ENCODE measurements at places on chromosomes 3 and 15.

DNA sequence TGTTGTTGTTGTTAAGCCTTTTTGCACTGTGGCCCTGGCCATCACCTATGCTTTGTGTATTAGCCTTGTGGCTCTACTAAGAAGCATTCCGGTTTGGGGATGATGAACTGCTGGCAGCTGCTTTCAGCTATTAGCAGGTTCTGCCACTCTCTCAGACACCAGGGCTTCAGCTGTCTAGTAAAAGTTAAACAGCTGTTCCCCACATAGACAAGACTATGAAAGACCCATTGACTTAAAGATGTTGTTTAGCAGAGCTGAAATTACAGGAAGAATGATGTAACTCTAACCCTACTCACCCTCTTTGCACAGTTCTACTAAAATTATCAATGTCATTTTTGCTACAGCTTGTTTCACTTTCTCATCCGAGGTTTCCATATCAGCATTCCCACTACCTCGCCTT, 131.2 kb upstream of the CGNL1 start:
- no peak for DNase-seq

- DNase-seq: no peak
Measured at GRCh38 chr15:70701891-70702568, 61.3 kb downstream of the UACA start.

DNA sequence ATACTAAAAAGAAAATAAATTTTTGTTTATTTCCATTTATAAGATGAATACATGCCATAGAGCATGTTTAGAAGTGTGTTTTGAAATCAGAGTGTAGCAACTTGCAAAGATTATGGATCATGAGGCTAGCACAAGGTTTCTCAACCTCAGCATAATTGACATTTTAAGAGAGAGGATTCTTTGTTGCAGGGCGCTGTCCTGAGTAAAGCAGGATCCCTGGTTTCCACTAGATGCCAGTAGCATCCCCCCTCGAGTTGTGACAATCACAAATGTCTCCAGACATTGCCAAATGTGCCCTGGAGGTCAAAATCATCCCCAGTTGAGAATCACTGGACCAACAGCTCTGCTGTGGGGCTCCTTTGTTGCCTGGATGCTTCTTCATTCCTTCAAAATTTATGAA, 128.5 kb upstream of the RBMS3 start:
- DNase-seq: no peak

DNA sequence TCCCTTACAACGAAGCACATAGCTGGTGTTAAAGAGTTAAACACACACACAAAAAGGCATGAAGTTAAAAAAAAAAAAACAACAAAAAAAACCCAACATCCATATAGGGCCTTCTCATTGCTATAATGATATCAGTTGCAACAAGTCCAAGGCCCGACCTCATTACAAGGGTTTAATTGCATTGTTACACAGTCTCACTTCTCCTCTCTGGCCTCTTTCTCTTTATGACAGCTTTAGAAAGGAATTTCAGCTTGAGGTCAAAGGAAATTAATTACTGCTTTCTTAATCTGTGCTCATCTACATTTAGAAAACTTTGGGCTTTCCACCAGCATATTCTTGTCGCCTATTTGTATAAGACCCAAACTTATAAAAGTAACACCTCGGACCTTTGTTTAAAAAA, 342.1 kb downstream of the NR2F2 start:
- no peak for DNase-seq

GRCh38 chr3:59796456-59796855, 746.6 kb upstream of the CFAP20DC start:
- DNase-seq: no peak

GRCh38 chr3:148551767-148552260, 145.9 kb upstream of the AGTR1 start:
- no peak for DNase-seq

DNA sequence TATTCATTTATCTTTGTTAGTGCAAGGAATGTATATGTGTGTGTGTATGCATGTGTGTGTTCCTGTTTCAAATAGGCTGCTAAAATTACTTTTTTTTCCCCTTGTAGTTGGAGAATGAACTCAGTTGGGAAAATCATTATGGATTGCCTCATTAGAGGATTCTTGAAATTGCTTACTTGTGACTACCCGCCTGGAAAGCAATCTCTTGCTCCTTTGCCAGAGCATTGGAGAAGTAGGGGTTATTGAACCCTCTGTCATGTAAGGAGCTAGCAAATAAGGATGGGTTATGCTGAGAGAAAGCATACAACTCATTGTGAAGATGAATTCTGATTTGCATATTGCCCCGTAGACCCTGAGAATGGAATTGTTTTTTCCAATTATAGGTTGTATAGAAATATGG, 474.5 kb downstream of the CADM2 start:
- DNase-seq: no peak

- peak; percentile 13 for DNase-seq
Measured at GRCh38 chr3:184663756-184664155, 48.1 kb downstream of the MAGEF1 start.

- DNase-seq: no peak
Measured at GRCh38 chr15:42138968-42139386, 17.5 kb downstream of the PLA2G4F start.

- peak; percentile 28 for DNase-seq
Measured at GRCh38 chr3:58962816-58963215, 87.0 kb downstream of the CFAP20DC start.

DNA sequence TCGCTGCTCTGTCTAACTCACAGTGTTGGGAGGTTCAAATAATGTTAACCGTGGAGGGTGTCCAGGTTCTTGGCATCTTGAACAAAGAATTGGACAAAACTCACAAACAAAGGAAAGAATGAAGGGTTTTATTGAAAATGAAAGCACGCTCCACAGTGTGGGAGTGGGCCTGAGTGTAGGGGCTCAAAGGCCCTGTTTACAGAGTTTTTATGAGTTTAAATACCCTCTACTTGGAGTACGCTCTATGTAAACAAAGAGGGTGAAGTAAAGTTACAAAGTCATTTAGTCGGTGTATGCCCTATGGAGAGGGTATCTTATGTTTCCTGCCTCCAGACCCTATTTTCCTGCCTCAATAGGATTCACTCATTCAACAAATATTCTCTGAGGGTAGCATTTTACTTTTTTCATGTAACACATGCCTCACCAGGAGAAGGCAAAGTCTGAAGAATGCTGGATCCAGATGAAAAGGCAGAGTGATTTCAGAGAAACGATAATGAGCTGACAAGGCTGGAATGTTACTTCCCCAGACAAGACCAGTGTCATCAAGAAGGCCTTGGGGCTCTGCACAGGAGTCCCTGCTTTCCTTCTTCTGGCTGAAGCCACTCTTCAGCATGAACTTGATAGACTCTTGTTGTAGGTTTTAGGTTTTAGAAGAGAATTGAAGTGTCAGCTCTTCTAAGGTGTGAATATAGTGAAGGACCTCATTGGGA, 163.6 kb downstream of the FAM43A start:
- DNase-seq: no peak

DNA sequence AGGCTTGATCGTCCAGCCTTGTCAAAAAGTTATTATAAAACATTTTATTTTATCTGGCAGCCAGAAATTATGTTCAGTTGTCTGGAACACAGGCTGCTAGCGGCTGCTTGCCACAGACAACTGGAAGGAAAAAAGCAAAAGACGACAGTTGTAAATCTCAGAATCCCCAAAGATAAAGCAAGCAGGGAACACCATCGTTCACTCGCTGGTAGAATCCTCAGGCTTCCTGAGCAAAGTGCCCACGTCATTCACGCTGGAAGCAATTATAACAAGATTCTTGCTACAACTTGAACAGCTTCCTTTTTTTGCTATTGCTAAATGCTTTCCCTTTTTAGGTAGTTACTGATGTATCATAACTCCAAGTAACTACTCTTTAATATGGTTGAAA, 33.6 kb downstream of the ADAMTS17 start:
- no peak for DNase-seq

GRCh38 chr3:122681284-122681973, 790 bp downstream of the PARP14 start:
- no peak for DNase-seq

- no peak for DNase-seq
Measured at GRCh38 chr15:48781481-48782081, 29.3 kb downstream of the CEP152 start.

DNA sequence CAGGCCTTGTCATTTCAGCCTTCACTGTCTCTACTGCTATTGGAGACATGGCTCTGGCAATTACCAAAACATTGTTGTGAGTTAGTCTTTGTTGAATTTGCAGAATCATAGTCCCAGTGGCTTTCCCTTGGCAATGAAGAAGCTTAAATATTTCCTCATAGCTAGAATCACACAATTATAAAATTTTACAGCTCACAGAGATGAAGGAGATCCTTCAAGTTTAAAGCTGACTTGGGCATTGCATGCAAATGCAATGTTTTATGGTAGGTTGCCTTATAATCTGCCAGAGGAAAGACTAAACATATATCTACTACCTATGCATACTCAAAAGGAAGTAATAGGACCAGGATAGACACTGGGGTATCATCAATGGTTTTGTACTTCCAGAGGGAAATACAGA, 90.9 kb downstream of the LSAMP start:
- DNase-seq: no peak

DNA sequence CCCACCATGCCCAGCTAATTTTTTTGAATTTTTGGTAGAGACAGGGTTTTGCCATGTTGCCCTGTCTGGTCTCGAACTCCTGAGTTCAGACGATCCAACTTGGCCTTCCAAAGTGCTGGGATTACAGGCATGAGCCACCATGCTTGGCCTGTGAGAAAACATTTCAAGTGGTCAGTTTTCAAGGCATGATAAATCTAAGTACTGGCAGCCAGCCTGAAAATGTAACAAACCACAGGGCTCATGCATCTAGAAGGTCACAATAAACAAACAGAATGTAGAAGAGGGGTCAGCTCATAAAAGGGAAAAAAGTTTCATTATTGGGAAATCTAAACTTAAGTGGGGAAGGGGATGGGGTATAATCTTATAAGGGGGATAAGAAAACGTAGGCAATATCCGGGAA, 39.9 kb downstream of the PPCDC start:
- DNase-seq: no peak

GRCh38 chr3:43215663-43216275, 70.6 kb upstream of the SNRK start:
- DNase-seq: no peak

DNA sequence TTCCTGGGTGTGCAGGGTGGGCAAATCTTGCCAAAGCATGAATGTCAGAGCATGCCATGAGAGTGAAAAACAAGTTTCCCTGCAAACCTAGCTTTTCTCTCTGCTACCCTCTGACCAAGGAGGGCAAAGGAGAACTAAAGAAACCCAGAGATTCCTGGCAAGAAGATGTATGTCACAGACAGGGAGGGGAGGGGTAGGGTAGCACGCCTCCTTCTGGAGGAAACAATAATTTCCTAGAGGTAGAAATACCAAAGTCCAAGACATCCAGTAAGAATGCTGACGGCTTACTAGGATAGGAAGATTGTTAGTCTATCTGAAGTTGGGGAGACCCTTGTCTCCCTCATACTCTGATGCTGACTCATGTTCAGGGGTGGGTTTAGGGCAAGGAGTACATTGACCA, 203.9 kb downstream of the NR1D2 start:
- no peak for DNase-seq

DNA sequence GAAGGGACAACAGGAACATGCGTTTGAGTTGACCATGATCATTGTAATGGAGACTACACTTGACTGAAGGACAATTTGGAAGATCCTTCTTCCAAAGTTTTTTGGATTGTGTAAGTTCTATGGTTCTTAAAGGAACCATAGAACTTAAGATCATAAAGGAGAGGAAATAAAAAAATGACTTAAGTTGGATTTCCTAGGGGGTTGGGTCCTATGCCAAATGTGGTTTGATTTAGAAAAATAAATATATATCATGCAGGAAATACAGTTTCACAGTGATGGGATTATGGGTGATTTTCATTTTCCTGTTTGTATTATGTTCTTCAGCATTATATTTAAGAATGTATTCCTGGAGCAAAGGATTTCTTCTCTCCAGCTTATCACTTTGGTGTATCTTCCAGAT, 305.5 kb upstream of the DPH6 start:
- DNase-seq: no peak

GRCh38 chr3:111666041-111666735, 71.0 kb upstream of the ZBED2 start:
- DNase-seq: no peak

- no peak for DNase-seq
Measured at GRCh38 chr15:28900041-28900891, 14.5 kb downstream of the APBA2 start.

DNA sequence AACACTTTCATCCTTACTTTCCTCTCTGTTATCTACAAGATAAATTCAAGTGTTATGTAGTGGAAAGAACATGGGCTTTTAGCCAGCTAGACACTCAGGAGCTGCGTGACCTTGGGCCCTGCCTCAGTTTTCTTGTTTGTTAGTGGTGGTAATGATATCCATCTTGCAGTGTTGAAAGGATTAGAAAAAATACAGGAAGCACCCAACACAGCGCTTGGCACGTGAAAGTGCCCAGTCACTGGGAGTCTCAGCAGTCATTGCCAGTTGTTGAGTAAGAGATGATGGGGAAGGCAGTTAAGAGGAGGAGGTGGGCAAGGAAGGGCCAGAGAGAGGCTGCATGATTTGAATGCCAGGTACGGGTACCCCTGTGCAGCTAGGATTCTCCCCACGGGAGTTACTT, 5.3 kb downstream of the PDIA5 start:
- DNase-seq: no peak

DNA sequence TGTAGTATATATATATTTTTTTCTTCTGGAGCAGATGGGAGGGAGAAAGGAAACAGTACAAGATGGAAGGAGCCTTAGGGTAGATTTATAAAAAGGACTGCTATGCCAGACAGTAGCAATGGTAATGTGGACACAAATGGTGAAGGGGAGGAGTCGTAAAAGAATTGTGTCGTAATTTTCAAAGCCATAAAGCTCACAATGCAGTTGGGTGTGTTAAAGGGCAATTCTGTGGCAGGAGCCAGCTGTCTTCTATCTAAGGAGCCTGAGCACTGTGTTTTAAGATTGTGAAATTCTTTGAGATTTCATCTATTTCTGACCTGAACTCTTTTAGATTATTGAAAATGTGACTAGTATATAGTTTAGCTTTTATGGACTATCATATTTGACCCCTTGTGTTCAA, 58.9 kb downstream of the CNOT10 start:
- DNase-seq: peak; percentile 70

DNA sequence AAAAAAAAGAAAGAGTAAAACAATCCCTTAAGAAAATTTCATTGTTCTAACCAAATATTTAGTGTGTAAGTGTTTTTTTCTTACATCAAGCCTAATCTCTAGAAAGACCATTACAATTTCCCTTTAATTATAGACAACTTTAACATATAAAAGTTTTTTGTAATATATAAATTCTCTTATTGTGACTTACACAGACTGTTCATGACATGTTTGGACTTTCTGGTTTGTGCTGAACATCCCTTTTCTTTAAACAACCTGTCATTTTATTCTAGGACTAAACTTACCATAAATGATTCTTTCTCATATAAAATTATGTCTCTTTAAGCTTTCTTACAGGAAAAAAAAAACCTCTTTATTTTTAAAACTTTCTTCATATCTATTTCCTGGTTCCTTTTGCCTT, 13.0 kb upstream of the BTLA start:
- DNase-seq: no peak
